GM20000 (cell line): ENCODE measurements at places on chromosomes 3 and 15.
A peak's percentile ranks its signal among the peaks of the same experiment; 100 is the strongest.

DNA sequence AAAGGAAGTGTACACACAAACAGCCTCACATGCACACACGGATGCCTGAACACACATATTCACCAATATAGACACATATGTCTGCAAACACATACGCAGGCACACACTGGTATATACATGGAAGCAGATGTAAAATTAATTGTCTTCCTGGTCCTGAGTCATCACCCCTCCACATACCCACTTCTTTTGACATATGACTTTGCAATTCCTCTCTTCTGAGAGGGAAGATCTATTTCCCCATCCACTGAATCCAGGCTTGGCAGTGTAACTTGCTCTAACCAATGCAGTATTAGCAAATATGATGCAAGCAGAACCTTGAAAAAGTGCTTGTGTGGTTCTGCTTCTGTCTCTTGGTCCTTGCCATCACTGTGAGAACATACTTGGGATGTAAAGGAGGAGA is 76.8 kb upstream of the HRH1 start:
- no peak for DNase-seq

- DNase-seq, result no peak
These were observed 59.6 kb upstream of the SKOR1 start for GRCh38 chr15:67765701-67766100.

GRCh38 chr3:4581498-4581897 is 88.3 kb downstream of the ITPR1 start:
- no peak for DNase-seq

DNA sequence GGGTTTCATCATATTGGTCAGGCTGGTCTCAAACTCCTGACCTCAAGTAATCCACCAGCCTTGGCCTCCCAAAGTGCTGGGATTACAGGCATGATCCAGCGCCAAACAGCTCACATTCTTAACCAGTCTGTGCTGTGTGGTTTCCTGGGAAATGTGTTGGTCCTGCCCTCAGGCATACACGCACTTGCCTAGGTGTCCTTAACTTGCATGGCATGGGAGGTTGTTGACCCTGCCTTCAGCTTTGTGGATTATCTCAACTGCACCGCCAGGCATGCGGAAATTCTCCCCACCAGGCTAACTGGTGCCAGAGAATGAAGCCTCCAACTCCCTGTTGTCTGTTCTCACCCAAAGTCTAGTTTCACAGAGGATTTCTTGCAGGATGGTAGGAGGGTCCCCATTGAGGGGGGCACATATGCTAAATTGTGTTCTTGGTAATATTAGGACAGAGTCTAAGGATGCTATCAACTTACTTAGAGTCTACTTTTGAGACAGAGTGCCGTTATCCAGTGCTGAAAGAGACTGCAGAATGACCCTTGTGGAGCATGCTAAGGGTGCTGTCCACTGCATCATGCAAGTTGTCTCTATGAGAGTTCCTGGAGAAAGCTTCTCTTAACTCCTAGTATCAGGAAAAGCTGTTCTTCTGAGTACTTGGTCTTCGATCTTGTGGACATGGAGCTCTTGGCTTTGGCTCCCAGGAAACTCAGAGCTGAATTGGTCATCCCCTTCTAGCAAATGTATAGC is 61.6 kb upstream of the EIF1B start:
- no peak for DNase-seq

GRCh38 chr15:45794304-45794703 is 159.5 kb downstream of the SQOR start:
- DNase-seq, result no peak

DNA sequence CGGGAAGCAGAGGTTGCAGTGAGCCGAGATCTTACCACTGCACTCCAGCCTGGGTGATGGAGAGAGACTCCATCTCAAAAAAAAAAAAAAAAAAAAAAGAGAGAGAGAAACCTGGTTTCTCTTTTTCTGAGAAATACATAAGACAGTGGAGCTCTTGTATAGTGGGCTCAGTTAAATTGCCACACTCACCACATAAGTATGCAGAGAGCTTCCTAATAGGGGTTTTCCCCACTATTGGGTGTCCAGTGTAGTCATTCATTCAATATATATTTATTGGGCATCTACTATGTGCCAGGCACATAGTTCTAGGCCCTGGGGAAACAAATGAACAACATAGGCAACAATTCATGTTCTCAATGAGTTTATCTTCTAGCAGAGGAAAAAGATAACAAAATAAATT is 48.9 kb upstream of the FMN1 start:
- DNase-seq, result no peak

DNA sequence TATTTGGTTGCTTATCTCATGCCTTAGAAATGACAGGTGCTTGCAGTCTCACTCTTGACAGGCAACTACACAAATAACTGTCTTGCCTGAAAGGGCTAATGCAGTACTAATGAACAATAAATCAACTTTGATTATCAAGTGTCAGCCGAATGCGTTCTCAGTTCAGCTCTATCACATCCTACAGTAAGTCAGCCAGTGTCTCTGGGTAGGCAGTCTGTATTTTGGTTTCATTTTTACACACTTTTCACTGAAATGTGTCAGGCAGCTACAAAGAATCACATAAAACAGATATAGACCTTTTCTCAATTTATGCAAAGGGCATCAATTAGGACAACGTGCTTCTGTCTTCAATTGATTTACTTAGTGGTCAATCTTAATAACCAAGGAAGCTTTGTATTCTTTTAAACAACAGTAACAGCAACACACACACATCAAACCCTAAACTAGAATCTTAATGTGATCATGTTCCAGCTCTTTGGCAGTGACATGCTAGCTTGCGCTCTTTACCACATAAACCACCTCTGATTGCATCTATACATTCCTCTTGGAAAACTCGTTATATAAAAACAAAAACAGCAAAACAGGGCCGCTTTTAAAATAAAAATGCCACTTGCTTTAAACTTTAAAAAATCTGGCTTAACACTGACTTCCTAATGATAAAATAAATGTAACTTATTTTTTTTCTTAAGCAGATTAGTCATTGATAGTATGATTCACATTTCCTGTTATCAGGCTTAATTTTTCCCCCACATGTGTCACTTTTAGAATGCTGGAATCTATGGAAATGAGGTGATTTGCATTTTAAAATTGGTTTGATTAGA is 520.4 kb downstream of the FOXP1 start:
- peak; percentile 55 for DNase-seq

GRCh38 chr3:97990624-97991292 is 18.5 kb upstream of the RIOX2 start:
- no peak for DNase-seq

GRCh38 chr3:70774641-70775040 is 462.2 kb upstream of the MDFIC2 start:
- no peak for DNase-seq

DNA sequence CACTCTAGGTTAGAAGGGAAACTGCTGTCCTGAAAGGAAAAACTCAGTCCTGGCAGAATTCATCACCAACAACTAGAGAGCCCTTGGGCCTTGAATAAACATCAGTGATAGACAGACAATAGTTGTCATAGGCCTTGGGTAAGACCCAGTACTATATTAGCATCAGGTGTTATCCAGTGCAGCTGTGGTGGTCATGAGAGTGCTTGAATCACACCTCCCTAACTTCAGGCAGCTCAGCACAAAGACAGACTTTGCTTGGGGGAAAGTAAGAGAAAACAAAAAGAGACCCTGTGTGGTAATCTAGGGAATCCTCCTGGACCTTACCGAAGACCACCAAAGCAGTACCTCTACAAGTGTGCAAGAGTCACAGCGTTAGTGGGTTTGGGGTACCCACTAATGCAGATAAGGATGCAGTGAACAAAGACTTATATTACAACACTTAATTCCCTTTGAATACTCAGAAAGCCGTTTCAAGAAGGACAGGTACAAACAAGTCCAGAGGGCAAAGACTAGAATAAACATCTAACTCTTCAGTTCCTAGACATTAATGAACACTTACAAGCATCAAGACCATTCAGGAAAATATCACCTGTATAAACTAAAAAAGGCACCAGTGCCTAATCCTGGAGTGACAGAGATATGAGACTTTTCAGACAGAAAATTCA is 332.3 kb upstream of the EPHA3 start:
- no peak for DNase-seq

DNA sequence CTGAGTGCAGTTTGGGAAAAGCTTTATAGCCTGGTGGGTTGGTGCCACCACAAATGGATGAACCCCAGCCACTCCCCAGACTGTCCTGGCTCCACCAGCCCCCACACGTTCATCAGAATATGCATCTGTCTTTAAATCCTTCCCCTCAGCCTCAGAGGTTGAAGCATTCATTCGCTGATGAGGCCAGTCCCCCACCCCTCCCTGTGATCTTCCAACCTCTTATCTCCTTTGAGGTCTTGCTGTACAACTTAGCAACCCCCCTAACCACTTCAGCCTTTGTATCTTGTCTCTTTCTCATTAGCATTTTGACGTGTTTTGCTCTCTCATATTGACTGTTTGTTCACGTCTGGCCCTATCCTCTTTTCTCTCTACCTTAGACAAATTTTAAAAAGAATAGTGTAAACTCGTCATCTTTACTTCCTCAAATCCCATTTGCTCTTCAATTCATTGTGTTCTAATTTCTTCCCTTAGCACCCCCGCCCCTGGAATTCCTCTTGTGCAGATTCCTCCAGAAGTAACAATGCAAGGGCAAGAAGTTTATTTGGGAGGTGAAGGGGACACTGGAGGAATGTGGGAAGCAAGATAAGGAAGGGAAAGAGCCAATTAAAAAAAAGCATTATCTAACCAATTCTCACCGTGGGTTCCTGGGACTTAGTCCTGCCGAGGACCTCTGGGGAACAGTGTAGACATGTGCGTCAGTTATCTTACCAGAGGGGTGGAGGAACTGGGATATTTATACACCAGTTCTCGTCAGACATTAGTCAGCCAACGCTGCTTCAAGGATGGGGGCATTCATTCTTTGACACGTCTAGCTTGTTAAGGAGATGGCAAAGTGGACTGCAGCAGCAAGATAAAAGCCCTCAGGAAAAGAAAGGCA is 38.6 kb downstream of the MOBP start:
- no peak for DNase-seq

GRCh38 chr3:178146406-178146831 is 389.8 kb upstream of the KCNMB2 start:
- DNase-seq, result no peak

GRCh38 chr3:9870978-9871377 is 9.1 kb downstream of the CIDEC start:
- no peak for DNase-seq

DNA sequence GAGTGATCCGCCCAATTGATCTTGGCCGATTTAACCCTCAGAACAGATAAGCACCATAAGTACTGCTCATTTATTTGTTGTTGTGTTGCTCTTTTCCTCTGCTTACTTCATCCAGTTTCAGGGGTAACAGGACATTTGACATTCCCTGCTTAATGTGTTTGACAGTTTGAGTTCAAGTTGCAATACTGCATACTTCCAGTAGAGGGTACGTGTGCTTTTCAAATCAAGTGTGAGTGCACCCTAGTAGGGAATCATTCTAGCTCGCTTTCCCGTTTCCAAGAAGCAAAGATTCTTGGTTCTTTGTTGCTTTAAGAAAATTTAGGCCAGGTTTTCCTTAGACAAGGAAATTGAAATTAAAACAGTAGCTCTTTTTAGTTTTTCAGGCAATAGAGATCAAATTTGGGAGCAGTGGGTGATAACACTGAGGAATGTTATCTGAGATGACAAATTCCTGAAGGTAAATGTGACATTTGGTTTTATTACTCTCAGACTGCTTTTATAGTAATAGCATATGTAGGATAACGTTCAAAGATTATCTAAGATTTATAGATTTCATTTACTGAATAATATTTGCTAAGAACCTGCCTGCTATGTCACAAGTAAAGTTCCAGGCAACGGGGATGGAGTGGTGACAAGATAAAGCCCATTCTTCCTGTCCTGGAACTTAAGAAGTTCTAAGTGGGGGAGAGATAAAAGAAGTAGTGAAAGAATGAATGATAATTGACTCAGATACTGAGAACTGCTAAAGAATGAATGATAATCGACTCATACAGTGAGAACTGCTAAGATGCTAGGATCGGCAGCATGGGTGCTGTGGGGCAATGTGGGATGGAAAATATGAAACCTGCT is 73.3 kb downstream of the SYNPR start:
- peak; percentile 33 for DNase-seq

GRCh38 chr15:100905850-100906249 is 13.3 kb upstream of the LRRK1 start:
- DNase-seq, result no peak

DNA sequence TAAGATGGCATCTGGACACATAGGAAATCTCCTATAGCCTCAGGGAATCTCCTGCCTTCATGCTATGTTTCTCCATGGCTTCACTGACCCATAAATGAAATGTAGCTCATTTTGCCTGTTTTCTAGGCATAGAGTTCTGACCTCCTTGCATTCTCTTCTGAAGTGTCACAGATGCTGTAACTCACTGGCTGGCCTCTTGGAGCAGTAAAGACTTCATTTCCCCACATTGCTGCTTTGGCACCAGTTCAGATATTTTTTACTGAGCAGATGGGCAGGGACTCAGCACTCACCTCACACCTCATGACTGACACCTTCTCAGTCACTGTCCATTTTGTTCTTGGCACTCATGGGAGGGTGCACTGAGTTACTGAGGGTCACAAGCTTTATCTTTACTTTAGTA is 286.7 kb upstream of the TGFBR2 start:
- no peak for DNase-seq
